Fibroblast of skin of right quadriceps (primary cell): ENCODE measurements at places on chromosomes 2 and 18.

DNA sequence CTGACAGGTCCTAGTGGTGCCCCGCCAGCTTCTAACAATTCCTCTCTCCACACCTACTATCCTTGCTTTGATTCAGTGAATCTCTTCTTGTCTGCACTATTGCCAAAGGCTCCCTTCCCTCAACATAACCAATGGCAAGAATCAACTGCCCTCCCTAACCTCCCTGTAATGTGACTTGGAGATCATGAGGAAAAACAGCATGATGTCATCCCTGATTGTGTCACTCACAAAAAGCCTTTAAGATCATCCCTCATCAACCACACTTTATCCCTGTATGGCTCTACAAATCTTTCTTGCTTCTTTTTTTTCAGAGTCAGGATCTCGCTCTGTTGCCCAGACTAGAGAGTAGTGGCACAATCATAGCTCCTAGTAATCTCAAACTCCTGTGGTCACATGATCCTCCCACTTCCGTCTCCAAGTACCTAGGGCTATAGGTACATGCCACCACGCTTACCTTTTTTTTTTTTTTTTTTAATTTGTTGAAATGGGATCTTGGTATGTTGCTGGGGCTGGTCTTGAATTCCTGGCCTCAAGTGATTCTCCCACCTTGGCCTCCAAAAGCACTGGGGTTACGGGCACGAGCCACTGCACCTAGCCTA is 19.7 kb downstream of the SAP130 start:
- no peak for DNase-seq

- DNase-seq: no peak
Observed at GRCh38 chr2:31469648-31470047, 55.1 kb upstream of the XDH start.

DNA sequence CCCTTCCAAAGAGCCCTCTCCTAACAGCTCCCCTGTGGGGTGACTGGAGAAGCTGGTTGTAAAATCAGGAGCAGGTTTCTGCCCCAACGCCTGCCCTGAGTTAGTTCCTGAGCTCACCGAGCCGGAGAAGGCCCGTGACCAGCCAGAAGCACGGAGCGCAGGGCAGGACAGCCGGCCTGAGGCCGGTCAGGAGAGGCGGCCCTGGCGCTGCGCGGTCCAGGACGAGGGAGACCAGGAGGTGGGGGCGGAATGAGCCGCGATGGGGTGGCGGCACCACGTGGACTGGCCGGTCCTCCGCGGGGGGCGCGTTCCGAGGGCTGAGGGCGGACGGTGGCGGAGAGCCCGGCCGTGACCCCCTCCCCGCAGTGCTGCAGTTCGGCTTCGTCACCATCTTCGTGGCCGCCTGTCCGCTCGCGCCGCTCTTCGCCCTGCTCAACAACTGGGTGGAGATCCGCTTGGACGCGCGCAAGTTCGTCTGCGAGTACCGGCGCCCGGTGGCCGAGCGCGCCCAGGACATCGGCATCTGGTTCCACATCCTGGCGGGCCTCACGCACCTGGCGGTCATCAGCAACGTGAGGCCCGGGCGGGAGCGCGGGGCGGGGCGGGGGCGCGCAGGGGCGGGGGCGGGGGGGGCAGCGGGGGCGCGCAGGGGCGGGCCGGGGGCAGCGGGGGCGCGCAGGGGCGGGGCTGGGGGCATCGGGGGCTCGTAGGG is 29.0 kb downstream of the ANO7 start:
- peak; percentile 49 for DNase-seq

- peak; percentile 71 for DNase-seq
Observed at GRCh38 chr2:236970656-236971010, 115.1 kb upstream of the COPS8 start.

DNA sequence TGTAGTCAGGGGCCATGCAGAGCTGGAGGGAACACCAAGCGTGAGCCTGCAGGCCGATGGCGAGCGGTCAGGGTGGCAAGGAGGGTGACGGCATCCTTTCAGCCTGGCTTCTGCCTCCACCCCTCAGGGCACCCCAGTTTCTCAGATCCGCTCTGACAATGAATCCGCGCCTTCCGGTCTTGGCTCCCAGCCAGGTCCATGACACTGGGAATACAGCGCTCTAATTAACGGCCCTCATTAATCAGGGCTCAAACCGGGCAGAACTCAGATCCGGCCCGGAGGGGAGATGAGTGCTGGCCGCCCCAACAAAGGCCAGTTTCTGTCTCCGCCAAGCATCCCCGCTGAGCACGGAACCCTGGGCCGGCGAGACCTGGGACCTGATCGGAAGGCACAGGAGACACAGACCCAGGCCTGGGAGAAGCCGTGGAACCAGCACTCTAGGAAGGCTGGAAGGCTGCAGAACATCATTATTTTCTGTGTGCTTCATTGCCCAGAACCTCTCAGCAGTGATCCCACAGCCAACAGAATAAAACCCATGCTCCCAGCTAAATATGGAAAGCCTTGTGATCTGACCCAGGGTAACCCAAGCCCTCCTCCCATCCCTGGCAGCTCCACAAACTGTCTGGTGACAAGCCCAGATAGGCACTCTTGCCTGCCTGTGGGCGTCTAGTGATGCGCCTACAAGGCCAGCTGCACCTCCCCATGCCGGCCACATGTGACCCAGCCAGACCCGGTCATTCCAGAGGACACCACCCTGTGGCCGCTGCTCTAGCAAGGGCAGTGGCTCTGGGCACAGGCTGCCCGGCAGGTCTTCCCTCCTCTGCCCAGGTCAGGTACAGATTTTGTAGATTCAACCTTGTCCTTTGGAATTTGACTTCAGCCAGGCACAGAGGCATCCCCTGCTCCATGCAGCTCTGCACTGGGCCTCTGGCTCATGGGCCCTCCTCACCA is 438.7 kb upstream of the MYT1L start:
- DNase-seq: no peak

GRCh38 chr2:66228128-66228547 is 206.8 kb upstream of the MEIS1 start:
- no peak for DNase-seq

DNA sequence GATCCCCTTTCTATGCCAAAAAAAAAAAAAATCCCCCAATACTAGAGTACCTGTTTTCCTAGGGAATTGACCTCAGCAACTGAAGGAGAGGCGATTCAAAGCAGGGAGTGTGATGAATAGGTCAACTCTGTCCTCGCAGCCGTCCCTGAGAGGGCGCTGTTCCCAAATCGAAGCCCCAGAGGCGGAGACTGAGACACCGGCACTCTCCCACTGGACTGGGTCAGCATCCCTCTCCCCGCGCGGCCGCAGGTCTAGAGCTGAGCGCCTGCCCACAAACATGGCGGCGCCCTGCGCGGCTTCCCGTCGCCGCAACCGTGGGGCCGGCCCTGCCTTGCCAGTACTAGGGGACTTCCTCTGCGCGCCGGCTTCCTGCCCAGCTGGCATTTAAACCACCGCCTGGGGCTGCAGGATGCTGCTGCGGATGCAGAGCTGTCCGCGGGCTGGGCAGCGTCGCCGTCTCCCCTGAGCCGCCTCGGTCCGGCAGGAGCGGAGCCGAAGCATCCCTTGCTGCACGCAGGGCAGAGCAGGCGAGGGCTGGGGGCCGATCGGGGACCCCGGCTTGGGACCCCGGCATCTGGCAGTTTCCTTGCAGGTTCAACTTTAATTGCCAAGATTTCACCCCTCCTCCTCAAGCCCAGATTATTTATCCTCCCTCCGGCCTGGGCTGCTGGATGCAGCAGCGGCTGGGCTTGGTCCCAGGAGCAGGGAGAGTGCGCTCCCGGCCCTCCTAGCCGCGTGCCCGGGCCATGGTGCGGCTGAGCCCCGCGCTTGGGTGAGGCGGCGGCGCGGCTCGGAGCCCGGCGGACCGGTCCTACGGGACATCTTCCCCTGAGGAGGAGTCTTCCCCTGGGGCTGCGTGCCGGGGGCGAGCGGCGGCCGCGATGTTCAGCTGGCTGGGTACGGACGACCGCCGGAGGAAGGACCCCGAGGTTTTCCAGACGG is at the start of gene EHD3:
Gene EHD3, plus strand, starts transcription at position 412 of the 942 bp plus-strand sequence. Its CDS starts 470 bp downstream, at position 882.
- peak; percentile 93 for DNase-seq

GRCh38 chr2:142734770-142735169 is 142.7 kb upstream of the KYNU start:
- no peak for DNase-seq

GRCh38 chr18:811892-812375 is at the start of gene YES1:
Gene YES1, minus strand, starts transcription at chr18:812242. Its CDS starts 55,415 bp downstream, at chr18:756827.
- peak; percentile 26 for DNase-seq

- DNase-seq: no peak
Observed at GRCh38 chr2:11097854-11098387, 57.3 kb upstream of the SLC66A3 start.

DNA sequence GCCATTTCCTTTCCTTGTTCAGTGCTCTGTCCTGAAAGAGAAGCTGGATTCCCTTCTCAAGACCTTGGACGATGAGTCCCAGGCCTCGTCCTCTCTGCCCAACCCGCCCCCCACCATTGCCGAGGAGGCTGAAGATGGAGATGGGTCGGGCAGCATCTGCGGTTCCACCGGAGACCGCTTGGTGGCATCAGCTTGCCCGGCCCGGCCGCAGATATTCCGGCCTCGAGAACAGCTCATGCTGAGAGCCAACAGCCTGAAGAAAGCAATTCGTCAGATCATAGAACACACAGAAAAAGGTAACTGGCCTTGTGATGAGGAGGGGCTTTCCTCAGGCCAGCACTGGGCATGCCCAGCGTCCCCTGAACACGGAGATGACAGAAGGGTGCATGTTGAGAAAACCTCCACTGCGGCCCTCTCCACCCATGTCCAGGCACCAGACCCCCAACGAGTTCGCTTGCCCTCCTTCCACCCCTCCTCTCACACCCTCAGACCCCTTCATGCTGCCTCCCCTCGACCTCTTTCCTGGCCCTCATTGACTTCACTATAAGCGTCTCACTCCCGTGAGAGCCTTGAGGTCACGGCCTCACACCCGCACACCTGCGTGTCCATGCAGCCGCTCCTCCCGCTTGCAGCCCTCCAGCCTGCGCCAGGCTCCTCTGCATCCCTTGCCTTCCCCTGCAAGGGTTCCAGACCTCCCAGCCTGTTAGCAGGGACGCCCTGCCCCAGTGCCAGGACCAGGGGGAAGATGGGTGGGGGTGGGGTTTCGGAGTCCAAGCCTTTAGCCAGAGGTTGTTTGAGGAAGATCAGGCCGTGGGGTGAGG is 95.0 kb downstream of the DGKD start:
- DNase-seq: peak; percentile 40

DNA sequence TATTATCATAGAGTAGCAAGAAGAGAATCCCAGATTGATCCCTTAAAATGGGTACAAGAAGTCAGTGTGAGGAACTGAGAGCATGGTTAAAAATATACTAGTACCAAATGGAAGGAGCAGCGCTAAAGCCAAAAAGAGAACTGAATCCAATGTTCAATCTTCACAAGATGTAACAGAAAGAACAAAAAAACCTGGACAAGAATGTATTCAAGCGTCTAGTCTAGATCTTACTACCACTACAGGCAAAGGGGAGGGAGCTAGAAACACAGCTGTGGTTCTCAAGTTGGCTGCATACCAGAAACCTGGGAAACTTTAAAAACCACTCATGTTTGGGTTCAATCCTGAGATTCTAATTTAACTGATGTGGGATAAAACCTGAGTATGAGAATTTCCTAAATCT is 57.5 kb downstream of the PIAS2 start:
- peak; percentile 9 for DNase-seq

- DNase-seq: no peak
Observed at GRCh38 chr2:8767324-8767723, 70.1 kb downstream of the KIDINS220 start.

- no peak for DNase-seq
Observed at GRCh38 chr2:235839226-235839625, 329.0 kb downstream of the GBX2 start.

DNA sequence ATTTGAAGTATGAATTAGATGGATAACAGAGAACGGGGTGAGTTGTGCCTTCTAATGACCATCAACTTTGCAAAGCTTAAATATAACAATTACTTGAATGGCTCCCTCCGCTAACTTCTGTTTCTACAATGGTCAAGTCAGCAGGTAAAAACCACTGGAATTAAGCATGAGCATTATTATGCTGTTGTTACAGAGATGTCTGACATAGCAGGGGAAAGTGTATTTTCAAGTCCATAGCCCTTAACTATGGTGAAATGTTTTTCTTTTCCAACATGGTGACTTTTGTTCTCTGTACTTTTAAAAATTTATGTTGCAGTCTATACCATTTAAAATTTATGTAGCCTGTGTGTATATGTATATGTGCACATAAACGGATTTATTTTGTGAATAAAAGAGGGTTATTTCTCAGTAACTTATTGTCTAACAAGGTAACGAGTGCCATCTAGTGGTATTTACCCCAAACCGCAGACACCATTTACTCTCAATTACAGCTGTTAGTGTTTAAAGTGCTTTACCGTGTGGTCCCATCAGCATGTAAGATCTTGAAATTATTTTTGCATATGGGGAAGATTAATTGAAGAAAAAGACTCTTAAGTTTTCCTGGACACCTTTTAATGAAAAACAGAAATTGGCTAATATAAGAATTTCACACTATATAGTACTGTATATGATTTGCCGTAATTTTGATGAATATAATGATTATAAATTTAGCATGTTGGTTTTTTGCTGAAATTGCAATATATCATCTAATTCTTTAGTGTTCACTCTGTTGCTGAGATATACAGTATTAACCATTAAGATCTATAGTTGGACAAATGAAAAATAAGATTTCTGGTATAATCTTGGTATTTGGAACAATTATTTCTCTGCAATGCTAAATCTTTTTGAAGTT is 78.2 kb downstream of the UBE2E3 start:
- DNase-seq: peak; percentile 32

DNA sequence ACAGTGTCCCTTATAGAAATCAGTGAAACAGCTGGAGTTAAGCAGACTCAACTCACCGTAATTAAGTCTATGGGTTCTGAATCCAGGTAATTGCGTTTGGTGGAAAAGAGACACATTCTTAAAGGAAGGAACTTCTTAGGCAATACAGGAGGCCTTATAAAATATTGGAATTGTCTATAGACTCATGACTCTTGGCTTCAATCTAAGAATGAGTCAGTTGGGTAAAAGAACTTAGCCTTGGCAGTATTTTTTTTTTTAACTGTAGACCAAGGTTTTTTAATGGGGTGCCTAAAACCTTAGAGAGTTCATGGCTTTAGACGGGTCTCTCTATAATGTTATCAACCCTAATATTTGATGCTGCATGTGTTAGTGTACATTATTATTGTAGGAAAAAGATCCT is 47.6 kb downstream of the CCDC85A start:
- no peak for DNase-seq

GRCh38 chr2:241507430-241508239 is 749 bp downstream of the STK25 start:
- DNase-seq: peak; percentile 38

- DNase-seq: peak; percentile 50
Observed at GRCh38 chr2:38113981-38114708, 38.2 kb upstream of the CYP1B1 start.

DNA sequence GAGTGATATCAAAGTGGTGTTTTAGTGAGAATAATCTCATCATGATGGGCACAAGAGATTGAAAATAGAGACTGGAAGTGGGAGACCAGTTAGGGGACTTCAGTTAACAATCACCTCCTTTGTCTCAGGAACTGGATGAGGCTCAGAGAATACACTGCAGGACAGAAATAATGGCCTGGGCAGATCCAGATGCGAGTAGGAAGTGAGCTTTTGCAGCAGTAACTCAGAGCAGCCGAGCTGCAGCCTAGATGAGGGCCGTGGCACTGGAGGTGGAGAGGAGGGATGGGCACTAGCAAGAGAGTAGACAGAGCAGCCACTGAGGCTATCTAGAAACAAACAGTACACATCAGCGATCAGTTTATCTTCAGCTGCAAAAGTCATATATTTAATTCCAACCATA is 48.6 kb downstream of the CYB5A start:
- DNase-seq: no peak

- DNase-seq: no peak
Observed at GRCh38 chr2:232133078-232133477, 171.6 kb downstream of the DIS3L2 start.

- no peak for DNase-seq
Observed at GRCh38 chr2:12170121-12170520, 423.7 kb downstream of the LPIN1 start.

GRCh38 chr2:8475349-8476031 is 206.4 kb upstream of the ID2 start:
- no peak for DNase-seq
